ENCODE measurements at places on chromosomes 1 and 21.

DNA sequence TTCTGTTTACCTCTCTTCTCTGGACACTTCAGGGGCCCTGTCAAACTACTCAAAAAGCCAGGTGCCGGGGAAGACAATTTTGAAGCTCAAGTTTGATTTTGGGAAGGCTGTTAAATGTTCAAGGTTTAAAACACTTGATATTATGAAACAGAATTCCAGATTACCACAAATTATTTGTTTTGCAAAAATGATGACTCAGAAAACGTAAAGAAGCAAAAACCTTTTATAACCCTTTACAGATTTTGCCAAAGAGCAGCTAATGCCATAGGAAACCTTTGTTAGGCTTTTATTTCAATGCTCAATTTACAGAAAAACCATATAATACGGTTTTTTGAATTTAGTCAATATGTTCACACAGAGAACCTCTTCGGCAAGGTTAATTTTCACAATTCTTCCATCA, 593.4 kb upstream of the ZP4 start:
- no peak for DNase-seq

DNA sequence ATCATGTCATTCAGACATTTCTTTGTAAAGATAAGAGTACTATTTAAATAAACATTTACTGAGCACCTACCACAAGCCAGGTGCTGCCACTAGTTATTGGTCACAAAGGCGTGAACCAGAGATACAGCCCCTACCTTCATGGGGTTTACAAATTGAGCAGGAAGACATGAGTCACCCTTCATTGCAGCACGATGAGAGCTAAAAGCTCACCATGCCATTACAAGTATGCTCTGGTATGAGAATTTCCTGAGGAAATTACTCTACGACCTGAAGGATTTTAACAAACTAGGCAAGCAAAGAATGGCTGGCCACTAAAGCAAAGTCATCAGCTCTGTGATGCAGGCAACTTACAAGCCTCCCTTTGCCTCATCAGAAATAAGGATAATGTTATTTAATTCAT, 346.8 kb downstream of the BRINP2 start:
- DNase-seq: no peak

DNA sequence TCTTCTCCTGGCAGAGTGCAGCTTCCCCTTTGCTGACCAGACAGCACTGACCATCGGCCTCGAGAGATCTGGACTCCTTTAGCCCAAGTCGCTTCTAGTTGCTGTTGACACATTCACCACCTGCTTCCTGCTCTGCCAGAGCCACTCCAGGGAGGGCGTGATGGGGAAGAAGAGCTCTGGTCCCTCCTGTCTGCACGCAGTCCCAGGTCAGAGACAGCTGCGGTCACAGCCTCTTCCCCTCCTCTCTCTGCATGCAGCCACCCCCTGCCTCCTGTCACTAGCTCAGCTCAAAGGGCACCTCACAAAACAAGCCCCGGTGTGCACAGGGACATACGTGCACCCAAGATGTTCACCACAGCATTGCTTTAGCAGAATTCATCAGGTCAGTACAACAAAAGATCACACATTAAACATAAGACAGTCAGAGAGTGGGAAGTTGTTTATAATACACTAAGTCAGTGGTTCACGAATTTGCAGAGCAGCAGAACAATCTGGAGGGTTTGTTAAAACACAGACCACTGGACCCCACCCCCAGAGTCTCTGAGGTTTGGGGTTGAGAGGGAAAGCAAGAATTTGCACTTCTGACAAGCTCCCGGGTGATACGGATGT, 132.9 kb downstream of the SYF2 start:
- no peak for DNase-seq

GRCh38 chr1:54018635-54019034, 649 bp upstream of the LDLRAD1 start:
- no peak for DNase-seq

DNA sequence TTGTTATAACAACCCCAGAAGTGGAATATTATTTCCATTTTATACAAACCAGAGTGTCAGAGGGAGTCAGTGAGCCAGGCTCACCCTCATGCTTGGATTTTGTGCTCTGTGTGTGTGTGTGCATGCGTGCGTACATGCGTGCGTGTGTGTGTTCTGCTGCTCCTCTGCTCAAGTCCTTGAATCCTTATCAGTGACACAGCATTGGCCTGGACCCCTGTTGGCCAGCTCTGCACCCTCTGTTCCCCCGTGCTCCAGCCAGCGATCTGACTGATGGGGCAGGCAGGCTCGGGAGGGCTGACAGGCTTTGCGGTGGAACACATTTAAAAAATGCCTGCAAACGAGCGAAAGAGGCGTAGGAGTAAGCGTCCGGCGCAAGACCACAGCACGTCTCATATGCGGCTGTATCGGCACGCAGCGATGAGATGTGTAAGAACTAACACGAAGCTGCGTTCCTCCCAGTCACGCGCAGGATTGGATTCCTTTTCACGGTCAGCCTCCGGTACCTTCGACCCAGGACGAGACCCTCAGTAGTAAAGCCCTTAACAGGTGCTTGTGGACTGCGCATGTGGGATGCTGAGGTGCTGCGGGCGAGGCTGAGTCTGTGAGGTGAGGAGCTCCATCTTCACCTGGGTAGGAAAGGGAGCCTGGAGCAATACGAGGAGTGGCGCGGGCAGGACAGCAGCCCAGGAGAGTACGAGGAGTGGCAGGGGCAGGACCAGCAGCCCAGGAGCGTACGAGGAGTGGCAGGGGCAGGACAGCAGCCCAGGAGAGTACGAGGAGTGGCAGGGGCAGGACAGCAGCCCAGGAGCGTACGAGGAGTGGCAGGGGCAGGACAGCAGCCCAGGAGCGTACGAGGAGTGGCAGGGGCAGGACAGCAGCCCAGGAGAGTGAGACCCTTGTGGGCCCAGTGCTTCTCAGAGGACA, 130.9 kb downstream of the GALNT2 start:
- DNase-seq: no peak

- DNase-seq: no peak
Measured at GRCh38 chr1:245025525-245025924, 129.3 kb upstream of the KIF26B start.

- no peak for DNase-seq
Measured at GRCh38 chr21:27454234-27454633, 487.3 kb upstream of the ADAMTS5 start.
